Pancreas (tissue), 10 donors: ENCODE measurements at places on chromosomes 16 and 17. TPM values are rescaled to one million over a fixed set of nuclear protein-coding genes. Genes with fewer than 3 reads are reported as not detected.

The TEKT1 gene
- total RNA-seq = not detected

The ZACN gene
- total RNA-seq = not detected

The PRCD gene
- 0.87 TPM for total RNA-seq

The CEP112 gene
- 8.9 TPM for total RNA-seq

The MYLK3 gene
- total RNA-seq = 0.37 TPM
